ENCODE measurements at places on chromosomes 13 and 19.

DNA sequence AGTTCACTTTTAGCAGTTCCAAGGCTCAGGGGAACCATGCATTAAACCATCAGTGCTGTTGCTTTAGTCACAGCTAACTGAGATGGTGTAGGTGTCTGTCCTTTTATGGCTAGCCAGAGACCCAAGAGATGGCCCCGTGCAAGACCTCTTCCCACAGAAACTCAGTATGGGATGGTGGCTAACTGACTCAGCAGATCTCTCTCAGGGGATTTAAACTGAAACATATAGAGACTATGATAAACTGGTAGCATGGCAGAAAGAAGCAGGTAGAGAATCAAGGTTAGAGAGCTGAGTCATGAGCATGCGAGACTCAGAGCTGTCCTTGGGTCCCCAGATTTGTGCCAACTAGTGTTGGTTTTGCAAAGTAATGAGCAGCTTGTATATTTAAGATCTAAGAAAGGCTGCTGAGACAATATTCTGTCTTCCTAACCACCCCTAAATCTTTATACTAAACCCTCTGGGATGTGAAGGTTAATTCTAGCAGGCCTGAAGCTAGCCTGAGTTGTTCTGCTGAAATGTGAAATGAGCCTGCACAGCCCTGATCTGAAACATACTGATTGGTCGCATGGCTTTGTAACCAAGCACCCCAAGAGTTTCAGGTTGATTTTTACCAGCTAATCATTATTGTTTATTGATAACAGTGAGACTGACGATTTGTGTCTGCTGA is 6.5 kb upstream of the SCEL start:
- DNase-seq, result no peak

DNA sequence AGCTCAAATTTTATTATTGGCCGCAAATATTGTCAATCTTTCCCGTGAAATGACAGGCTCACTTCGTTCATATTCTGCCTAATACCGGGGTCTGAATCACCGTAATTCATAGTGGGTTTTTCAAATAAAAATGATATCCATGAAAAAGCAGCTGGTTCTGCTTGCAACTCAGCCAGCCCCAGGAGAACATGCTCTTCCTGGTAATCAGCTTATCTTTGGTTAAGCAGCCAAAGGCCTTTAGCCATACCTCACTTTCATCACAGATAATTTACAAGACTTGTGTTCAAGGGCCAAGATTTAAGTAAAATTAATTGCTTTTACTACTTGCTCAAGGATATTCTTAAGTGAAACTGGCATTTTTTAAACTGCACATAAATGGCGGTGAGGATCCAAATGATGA is 22.5 kb downstream of the RNASEH2B start:
- DNase-seq, result no peak

GRCh38 chr19:15488489-15489226 is 9.4 kb upstream of the PGLYRP2 start:
- no peak for DNase-seq

DNA sequence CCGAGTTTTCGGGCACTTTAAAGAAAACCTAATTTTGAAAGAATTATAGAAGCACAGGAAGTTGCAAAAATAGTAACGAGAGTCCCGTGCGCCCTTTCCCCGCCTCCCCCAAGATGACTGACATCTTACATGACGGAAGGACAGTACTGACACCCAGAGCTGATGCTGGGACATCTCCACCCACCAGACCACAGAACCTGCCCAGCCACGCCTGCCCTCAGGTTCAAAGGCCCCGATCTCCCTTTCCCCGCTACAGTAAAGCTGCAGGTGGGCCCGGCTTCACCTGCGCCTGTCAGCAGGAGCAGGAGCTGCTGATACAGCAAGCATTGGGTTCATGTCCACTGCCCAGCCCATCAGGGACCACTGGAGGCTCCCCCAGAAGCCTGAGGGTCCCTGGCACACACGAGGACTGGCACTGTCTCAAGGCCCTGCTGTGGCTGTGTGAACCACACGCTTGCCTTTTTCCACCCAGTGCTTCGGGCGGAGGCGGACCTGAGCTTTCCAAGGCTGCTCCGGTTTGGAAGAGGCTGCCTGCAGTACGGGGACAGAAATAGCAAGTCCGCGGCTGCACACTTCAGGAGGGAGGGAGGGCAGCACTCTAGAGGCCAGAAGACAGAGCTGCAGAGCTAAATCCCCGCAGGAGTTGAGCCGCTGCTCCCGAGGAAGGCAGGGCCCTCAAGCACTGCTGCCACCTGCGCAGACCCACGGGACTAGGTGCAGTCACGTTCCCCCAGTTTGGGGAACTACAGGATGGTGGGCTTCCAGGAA is 8.7 kb downstream of the MAP2K2 start:
- no peak for DNase-seq

- no peak for DNase-seq
These were observed 60.8 kb downstream of the KLF5 start for GRCh38 chr13:73119612-73120011.

- no peak for DNase-seq
These were observed 10.2 kb downstream of the DHRS12 start for GRCh38 chr13:51793570-51794271.

DNA sequence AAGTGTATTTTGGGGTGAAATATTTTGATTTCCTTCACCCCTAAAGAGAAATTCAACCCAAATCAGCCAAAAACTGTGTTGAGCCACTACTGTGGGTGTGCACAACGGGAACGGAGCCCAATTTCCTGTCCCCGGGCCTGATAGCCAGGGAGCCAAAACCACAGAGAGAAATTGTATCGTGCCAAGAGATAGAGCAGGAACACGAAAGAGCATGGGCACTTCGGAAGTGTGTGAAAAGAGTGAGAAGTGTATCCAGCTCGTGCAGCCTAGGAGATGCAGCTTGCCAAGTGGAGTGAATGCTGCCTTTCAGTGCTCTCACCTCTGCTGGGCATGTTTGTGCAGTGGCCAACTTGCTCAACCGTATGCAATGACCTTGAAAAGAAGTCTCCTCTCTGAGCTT is 19.4 kb upstream of the PLEKHF1 start:
- no peak for DNase-seq

DNA sequence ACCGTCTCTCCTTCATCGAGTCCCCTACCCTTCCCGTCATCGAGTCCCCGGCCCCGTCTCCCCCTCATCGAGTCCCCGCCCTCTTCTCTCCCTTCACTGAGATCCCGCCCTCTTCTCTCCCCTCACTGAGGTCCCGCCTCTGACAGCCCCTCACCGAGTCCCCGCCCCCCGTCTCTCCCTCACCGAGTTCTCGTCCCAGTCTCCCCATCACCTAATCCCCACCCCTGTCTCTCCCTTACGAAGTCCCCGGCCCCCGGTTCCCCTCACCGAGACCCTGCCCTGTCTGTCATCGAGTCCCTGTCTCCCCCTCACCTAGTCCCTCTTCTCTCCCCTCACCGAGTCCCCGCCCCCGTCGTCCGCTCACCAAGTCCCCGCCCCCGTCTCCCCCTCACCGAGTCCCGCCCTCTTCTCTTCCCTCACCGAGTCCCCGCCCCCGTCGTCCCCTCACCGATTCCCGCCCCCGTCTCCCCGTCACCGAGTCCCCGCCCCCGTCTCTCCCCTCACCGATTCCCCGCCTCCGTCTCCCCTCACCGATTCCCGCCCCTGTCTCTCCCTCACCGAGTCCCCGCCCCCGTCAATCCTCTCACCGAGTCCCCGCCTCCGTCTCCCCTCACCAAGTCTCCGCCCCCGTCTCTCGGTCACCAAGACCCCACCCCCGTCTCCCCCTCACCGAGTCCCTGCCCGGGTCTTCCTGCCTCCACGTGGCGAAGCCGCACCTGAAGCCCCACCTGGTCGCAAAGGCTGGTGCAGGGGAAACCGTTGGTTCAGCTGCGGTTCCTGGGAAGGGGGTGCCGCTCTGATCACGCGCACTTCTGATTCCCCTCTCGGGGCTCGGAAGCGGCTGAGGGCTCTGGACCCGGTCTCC is 23.9 kb upstream of the ZNF846 start:
- DNase-seq, result peak; percentile 15

DNA sequence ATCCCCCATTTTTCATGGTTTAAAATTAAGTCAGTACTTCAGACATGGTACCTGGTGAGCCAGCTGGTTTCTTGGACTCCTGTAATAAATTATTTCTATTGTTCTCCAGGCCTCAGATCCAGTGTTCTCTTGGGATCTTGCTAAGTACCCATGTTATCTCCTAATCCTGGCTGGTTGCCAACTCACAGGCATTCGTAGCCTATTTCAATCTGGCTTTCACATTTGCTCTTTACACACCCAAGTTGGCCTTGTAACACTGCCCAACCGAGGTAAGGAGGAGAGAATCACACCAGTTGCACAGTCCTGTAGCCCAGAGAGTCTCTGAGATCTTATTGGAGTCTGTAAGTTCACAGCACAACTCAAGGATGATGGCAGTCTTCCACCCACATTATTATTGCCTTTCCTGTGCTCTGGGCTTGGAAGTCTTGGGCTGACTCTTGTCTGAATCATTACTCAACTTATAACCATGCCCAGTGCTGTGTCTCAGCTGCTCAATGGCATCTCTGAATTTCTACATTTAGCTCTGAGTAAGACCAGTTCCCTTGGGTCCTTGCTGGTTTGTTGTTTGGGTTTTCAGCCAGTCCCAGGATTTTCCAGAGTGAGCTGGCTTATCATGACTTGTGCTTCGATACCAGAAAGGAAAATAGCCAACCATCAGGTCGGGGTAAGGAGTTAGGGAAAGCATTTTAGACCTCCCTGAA is 76.6 kb upstream of the KLF12 start:
- DNase-seq, result no peak

- DNase-seq, result no peak
These were observed 46.6 kb downstream of the PIN1 start for GRCh38 chr19:9881720-9882119.

DNA sequence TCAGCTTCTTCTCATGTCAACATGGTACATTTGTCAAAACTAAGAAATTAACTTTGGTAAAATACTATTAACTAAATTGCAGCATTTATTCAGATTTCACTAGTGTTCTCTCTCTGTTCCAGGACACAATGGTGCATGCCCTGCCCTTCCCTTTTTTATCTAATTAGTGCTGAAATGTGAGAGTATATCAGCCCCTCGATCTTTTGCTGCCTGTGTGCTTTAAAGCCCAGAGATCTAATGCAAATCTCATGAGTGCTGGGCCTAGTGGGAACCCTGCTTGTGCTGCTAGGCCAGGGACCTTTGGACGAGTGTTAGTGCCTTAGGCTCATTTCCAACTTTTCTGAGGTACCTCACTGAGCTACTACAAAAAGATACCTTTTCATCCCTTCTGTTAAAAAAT is 221.1 kb upstream of the EDNRB start:
- no peak for DNase-seq

DNA sequence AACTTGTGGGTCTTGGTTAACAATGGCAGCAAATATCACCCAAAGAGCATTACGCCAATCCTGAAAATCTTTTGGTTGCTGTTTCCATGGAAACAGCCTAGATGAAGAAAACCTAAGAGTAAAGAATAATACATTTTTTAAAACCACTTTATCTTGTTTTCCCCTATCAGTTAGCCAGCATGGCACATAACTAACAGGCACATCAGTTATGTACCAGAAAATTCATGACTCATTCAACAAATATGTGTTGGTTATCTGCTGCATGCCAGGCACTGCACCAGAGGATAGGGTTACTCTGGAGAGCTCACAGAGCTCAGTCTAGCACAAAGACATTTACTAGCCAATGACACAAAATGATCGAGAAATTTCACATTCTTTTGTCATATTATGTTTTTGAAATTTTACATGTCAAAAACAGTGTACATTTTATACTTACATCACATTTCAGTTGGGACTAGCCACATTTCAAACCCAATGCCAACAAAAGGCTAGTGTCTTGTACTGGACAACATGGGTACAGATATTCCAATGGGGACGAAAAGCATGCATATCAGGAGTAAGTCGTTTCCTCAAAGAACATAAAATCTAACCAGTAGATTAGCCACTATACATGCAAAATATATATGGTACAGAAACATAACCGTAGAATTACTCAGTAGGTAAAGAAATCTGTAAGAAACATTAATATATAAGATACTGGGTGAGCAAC is 20.3 kb downstream of the LNX2 start:
- no peak for DNase-seq

DNA sequence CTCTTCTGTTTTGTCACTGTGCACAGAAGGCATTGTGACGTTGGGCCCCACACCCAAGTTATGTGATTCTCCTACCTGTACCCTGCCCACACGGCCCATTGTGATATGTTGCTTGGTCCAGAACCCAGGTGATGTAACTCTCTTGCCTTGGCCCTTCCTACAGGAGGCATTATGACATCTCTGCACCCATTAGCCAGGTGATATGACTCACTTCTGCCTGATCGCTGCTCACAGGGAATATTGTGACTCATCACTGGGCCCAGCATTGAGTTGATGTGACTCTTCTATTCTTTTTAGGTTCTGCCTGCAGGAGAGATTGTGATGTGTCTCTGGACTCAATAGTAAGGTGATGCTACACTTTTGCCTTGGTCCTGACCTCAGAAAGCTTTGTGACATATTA is 65.4 kb upstream of the ZNF91 start:
- DNase-seq, result no peak

DNA sequence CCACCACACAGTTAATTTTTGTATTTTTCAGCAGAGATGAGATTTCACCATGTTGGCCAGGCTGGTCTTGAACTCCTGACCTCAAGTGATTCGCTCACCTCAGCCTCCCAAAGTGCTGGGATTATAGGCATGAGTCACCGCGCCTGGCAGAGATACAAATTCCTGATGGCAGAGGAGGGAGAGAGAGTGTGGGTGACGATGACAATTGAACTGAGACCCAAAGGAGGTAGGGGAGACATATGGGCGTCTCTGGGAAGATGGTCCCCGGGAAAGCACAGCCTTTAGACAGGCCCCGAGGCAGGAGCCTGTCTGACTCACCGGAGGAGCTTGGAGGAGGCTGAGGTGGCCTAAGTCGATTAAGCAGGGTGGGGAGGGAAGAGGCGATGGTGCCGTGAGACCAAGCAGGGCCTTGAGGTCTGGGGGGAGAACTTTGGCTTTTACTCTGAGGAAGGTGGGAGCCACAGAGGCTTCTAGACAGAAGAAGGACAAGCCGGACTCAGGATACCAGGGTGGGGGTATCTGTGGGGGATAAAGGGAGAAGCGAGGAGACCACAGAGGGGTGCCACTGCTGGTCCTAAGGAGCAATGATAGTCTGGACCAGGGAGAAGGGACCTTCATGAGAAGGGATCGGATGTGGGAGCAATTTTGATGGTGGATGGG is 38.2 kb downstream of the ARRDC2 start:
- no peak for DNase-seq

DNA sequence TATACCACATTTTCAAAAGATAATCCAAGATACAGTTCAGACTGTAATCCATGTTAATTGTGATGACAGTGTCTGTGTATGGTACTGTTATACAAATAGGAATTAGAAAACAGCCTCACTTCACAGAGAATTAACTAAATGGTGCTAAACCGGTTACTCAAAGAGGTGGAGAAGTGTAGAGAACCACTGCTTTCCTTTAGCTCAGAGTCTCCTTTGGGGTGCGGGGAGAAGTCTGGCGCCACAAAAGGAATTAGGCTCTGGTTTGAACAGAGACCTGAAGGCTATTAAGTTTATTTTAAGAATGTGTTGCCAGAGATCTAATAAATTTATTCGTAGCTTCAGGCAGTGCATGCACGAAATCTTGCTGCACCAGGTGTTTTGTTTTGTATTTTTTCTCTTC is 65.8 kb downstream of the FREM2 start:
- no peak for DNase-seq

GRCh38 chr13:94660695-94661326 is 51.5 kb downstream of the SOX21 start:
- DNase-seq, result no peak

- DNase-seq, result no peak
These were observed 8.6 kb downstream of the CLN5 start for GRCh38 chr13:77000475-77000874.

- no peak for DNase-seq
These were observed 302.1 kb downstream of the ENOX1 start for GRCh38 chr13:43484432-43485225.

Data from NCI-H2107 (cell line).